ENCODE measurements at places on chromosomes 6 and 20.
A peak's percentile ranks its signal among the peaks of the same experiment; 100 is the strongest.

GRCh38 chr20:19945732-19946670 is 71.2 kb upstream of the NAA20 start:
- no peak for DNase-seq

GRCh38 chr6:43405354-43405753 is 22.0 kb upstream of the ABCC10 start:
- no peak for DNase-seq

- DNase-seq = no peak
Measured at GRCh38 chr6:137191670-137192069, 18.2 kb upstream of the IL22RA2 start.

- DNase-seq = no peak
Measured at GRCh38 chr20:46640536-46641311, 10.5 kb downstream of the SLC13A3 start.

- DNase-seq = peak; percentile 69
Measured at GRCh38 chr6:136525586-136526195, 24.5 kb downstream of the MAP7 start.

DNA sequence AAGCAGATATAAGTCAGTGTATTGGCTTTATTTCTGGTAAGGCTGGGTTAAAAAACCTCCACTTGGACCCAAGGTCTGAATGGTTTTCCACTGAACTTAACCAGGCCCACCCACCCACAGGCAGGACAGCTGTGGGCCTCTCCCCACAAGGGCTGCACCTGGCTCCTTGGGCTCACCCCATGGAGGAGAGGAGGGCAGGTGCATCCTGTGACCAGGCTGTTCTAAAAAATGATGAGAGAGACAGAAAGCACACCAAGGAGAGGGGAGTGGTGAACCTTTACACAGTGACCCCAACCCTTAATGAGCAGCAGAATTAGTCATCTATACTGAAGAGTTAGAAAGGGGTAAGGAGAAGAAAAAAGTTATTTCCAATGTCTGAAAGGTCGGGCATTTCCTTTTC is 34.5 kb upstream of the DUSP22 start:
- DNase-seq = no peak

- DNase-seq = no peak
Measured at GRCh38 chr6:157634546-157634945, 188.5 kb upstream of the SNX9 start.

DNA sequence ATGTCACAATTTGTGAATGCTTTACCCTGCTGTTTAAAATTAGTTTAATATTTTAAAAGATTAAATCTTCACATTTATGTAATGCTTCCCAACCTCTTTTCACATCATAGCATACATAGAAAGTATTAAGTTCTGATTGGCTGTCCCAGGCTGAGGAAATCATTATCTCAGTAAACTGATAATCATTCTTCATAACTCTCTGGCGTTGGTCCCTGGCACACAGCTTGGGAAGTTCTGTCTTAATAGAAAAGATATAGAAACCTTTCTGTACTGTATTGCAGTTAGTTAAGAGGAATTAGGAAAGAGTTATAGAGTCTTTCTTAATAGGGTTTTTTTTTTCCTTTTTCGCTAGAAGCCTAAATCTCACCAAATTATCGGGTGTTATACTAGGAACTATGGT is 85.4 kb downstream of the CBFA2T2 start:
- DNase-seq = no peak

DNA sequence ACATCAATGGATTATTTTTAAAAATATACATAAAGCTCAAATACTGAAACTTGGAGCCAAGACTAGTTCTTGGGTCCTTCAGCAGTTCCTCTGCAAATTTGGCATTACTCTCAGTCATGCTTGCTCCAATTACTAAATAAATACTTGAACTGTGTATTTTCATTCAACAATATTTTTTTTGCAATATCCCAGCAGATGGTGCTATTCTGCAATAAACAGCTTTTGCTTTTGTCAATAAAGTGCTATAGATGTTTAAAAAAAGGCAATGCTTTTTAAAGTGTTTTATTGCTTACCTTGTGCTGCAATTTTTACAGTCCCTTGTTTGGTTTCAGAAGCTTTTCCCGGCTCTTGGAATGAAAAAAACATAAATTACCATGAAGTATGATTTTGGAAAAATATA is 243.4 kb downstream of the TRDN start:
- DNase-seq = peak; percentile 69

DNA sequence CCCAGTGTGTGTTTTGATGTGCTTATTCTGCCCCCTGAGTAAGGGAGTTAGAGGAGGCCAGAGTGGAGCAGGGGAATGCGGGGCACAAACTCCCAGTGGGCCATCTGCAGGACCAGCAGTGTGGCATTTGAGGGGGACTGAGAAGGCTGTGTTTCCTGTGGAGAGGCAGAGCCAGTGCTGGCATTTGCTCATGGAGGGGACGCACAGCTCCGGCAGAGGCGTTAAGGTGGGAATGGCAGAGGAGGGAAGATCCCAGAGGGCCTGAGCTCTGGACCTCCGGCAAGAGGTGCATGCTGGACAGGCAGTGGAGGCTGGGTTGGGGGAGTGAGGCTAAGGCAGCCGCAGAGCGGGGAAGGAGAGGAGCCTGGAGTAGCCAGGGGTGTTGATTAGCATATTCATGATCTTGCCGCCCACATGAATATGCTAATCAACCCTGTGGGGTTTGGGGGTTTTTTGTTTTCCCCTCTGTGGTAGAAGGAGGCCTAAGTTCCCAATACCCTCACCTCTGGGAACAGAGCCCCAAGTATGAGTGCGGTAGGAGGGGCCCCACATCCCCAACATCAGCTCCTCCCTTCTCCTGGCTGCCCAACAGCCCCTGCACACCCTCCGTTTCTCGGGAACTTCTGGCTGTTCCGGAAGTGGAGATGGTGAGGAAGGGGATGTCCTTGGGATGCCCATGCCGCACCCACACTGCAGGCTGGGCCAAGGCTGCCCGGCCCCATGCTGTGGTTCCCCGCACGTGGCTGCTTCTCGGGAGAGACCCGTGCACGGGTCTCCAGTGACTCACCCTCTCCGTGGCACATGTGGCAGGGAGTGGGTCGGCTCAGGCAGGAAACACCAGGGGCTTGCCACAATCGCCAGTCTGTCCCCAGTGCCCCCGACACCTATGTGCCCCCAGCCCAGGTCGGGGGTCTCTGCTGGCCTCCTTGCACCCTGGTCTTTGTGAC is 33.8 kb downstream of the DLGAP4 start:
- DNase-seq = no peak

DNA sequence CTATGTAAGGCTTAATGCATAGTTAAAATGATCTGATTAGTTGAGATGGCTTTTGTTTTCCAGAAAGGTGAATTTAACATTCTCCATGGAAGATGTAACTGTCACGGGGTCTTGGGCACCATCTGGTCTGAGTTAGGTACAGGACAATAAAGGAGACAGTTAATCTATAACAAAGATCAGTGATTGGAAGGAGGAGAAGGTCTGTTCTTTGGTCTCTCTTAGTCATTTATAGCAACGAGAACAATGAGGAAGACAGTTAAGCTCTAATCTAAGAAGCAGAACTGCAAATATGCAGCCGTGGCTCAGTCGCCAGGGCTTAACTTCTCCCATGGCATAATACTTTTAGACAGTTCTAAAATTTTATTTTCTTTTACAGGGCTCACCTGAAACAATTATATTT is 405.5 kb upstream of the SULF2 start:
- DNase-seq = no peak

- DNase-seq = no peak
Measured at GRCh38 chr6:24931718-24932691, 3.8 kb downstream of the RIPOR2 start.

GRCh38 chr6:9834233-9834632 is 580.6 kb downstream of the TFAP2A start:
- DNase-seq = no peak
